ENCODE measurements at places on chromosomes 16 and 17.

DNA sequence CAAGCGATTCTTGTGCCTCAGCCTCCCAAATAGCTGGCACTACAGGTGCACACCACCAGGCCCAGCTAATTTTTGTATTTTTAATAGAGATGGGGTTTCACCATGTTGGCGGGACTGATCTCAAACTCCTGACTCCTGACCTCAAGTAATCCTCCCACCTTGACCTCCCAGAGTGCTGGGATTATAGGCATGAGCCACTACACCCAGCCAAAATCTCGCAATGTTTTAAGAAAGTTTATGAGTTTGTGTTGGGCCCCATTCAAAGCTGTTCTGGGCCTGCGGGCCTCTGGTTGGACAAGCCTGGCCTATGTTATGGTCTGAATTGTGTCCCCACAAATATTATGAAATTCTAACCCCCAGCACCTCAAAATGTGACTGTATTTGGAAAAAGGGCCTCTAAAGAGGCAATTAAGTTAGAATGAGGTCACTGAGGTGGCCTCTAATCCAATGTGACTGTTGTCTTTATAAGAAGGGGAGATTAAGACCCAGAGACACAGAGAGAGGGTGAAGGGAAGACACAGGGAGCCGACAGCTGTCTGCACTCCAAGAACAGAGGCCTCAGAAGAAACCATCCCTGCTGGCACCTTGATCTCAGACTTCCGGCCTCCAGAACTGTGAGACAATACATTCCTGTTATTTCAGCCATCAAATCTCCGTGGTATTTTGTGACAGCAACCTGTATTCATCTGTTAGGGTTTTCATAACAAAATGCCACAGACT lies 469.9 kb downstream of the HS3ST4 start:
- no peak for DNase-seq

DNA sequence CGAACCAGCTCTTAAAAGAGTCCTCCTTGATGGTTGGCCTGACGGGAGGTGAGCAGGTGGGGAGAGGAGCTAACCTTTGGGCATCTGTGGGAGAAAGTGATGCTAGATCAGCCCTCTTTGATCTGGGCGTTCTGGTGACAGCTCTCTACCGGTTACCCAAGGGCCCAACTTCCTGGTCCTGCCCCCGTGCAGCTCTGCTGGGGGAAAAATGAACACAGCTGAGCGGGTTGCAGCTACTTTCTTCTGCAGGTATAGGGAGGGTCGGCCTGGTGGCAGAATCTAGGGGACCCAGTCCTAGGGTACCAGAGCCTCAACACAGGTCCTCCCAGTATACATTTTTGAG lies 2.9 kb downstream of the SHISA9 start:
- no peak for DNase-seq

- no peak for DNase-seq
Observed at GRCh38 chr17:65850486-65850885, 289.0 kb upstream of the AXIN2 start.

- DNase-seq, result peak; percentile 86
Observed at GRCh38 chr17:17839791-17840707, 3.3 kb upstream of the SREBF1 start.

- no peak for DNase-seq
Observed at GRCh38 chr16:57781741-57782606, 20.3 kb downstream of the KIFC3 start.

DNA sequence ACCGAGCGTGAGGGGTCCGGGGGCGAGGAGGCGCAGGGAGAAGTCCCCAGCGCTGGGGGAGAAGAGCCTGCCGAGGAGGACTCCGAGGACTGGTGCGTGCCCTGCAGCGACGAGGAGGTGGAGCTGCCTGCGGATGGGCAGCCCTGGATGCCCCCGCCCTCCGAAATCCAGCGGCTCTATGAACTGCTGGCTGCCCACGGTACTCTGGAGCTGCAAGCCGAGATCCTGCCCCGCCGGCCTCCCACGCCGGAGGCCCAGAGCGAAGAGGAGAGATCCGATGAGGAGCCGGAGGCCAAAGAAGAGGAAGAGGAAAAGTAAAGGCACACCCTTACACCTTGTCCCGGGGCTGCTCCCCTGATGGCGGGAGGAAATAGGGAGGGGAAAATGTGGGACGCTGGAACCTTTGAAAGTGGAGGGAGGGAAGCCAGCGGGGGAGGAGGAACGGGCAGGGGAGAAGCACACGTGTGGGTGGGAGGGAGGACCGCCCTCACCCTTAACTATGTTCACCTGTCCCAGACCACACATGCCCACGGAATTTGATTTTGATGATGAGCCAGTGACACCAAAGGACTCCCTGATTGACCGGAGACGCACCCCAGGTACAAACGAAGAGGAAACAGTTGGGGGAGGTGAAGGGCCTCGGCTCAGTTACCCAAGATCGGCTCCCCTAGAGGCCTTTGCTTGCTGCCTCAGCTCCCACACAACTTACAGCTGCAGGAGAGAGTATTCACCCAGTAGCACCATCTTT lies 916 bp downstream of the PAGR1 start:
- DNase-seq, result peak; percentile 47

DNA sequence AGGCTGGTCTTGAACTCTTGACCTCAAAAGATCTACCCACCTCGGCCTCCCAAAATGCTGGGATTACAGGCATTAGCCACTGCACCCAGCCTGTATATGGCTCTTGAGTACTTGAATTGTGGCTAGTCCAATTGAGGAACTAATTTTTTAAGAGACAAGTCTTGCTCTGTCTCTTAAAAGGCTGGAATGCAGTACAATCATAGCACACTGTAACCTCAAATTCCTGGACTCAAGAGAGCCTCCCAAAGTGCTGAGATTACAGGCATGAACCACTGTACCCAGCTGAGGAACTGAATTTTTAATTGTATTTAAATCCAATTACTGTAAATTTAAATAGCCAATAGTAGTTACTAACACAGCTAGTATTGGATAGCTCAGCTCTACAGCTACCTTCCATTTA lies 50.6 kb downstream of the MED13 start:
- DNase-seq, result no peak

DNA sequence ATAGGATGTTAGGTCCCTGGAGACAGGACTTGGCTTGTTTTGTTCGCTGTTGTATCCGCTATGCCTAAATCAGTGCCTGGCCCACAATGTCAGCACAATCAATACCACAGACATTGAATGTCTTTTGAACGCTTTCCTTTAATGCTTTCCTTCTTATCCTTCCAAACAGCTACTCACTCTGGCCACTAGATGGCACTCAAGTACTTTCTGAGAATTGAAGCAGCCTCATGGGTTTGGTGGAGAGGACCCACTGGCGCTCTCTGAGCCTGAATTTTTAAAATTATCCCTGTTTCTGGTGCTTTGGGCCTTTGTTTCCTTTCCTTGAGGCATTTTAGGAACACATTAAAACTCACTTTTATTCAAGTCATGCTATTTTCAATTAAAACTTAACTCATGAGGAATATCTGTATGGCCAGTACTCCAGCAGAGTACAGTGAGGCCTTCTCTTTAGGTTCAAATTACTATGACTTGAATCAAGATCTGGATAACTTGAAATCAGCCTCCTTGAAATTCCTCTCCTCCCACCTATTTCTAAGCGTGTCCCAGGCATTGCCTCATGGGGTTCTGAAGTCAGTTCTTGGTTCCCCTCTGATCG lies 3.2 kb upstream of the NLRP1 start:
- DNase-seq, result peak; percentile 24

DNA sequence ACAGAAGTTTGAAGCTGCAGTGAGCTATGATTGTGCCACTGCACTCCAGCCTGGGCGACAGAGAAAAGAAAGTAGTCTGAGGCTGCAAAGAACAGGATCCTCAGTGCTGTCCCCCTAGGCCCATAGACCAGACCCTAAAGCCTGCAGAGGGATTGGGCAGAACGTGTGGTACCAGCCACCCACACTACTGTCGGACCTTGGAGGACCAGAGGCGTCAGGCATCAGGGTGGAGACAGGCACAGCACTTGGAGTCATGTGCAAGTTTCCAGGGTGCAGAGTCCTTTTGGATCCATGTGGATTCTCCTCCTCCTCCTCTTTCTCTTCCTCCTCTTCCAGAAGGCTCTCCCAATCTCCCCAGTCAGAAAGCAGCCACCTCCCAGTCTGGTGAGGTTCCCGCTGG lies 2.2 kb downstream of the SDR42E2 start:
- no peak for DNase-seq

DNA sequence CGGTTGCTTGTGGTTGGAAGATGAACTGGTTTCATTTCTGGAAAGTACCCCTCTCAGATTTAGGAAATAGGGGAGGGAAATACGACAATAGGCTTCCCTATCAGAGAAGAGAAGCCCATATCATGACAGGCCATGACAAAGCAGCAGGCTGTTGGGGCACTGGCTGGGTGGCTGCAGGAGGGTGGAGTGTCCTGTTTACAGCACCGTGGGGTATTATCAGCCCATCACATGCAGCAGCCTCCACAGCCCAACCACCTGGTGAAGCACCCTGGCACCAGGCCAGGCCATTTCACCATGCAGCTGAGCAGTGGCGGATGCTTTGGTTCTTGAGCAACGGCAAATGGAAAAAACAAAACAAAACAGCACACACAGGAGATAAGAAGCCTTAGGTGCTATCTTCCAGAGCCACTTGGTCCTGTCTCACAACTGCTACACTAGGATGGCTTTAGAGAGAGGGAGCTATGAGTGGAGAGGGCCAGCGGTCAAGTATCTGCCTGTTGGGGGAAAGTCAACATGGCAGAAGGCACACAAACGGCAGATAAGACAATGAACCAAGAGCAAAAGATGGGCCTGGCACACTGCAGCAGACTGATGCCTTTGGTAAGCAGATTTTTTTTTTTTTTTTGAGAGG lies 24.2 kb downstream of the FAM117A start:
- DNase-seq, result no peak

DNA sequence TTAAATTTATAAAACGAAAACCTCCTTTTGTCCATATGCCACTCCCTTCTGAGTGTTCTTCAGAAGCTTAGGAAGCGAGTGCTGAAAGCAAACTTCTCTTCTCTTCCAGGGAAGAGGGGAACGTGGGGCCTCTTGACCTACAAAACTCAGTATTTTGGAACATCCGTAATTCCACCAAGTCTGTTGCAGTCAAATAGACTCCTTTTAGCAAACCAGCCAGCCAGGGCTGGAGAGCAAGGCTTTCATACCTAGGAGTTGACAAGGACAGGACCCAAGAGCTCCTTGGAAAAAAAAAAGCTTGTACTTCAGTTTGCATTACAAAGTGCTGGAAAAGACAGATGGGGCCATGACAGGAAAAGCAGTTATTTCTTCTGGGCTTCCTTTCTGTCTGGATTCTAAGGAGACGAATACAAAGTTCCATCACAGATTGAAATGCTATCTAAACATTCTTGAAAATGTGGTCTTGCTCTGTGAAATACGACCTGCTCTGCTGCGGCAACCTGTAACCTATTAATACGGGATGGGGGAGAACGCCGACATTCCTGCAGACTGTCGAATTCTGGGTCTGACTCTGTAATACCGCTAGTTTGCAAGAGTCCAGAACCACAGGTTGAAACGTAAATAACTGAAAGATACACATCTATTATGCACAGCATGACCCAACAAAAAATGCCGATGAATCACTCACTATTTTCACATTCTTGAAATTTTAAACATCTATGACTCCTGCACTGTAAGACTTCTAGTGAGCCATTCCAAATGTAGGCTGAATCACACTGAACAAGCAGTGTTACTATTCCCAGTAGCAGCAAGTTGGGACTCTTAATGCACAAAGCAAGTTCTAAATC lies 20.6 kb downstream of the VPS53 start:
- no peak for DNase-seq

GRCh38 chr17:32345951-32346600 lies 3.9 kb upstream of the ZNF207 start:
- no peak for DNase-seq

- DNase-seq, result no peak
Observed at GRCh38 chr17:63295288-63295687, 150.8 kb downstream of the CYB561 start.

DNA sequence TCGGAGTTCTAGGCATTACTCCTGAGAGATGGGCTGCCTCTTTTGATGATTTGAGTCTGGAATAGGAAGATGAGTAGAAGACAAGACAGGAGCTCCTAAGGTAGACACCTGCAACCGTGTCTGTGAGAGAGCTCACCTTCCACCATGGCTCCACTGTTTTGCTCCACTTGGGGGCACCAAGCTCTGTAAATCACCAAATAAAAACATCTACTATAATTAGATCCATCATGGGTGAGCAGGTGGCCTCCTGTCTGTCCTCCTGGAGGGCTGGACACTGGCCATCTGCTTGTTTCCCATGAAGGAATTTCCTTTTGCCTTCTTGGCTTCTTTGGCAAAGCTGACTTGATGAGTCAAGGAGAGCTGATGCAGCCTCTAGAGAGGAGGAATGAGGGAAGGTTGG lies 179.0 kb downstream of the HAPSTR1 start:
- DNase-seq, result no peak

DNA sequence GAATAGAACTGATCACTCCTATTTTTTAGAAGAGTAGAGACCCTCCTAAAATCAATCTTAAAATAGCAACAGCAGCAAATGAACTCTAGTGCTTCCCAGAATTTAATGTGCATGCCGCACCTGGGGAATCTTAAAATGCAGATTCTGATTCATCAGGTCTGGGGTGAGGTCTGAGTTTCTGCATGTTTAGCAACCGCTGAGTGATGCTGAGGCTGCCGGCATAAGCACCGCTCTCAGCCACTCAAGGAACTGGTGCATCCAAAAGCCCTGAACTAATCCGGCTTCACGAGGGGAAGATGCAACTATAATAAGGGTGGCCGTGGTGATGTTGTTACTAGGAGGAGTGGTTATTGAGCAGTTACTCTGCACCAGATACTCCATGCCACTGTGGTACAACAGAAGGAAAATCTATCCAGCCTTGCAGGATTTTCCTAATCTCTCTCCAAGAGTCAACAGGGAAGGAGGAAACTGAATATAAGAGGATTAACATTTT lies 19.7 kb downstream of the SDK2 start:
- no peak for DNase-seq

- DNase-seq, result no peak
Observed at GRCh38 chr16:10037751-10038150, 144.5 kb downstream of the GRIN2A start.

GRCh38 chr17:50326831-50327364 lies 19.0 kb upstream of the XYLT2 start:
- DNase-seq, result no peak

- no peak for DNase-seq
Observed at GRCh38 chr17:7435676-7436555, 681 bp downstream of the TMEM102 start.

DNA sequence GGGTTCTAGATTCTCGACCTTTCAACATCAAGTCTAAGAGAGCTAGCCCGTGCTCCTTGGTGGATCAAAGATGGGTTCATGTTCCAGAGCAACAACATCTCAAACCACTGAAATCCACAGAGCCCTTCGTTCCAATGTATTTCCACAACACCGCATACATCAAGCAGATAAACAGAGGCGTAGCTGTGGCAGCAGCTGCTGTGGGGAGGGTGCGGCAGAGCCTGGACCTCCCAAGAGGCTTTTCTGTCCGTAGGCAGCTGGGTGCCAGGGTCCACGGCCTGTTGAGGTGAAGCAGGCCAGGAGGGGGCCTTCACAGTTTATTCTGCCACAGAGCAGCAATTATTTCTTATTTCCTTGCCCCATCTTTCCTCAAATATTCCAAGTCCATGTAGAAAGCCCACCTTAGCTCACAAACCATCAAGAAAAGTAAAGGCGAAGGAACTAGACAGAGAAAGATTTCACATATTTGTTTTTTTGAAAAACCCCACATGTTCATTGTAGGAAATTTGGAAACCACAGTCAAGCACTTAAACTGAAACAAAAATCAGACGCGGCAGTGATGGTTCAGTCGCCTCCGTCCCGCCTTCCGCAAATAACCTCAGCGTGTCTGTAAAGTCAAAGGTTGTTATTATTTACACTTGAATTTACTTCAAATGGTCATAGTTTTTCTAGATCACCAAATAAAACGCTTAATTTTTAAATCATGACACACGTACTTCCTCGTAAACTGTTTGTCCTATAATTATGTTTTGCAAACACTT lies 144.6 kb upstream of the FOXF1 start:
- no peak for DNase-seq
